ENCODE measurements at places on chromosomes 5 and 9. TPM values are rescaled to one million over a fixed set of nuclear protein-coding genes. Genes with fewer than 3 reads are reported as not detected.

FGFR4 gene
- 72.6 TPM for total RNA-seq

LMBRD2 gene
- total RNA-seq: 13.6 TPM

PCA3 gene
- total RNA-seq: not detected

MUSK gene
- total RNA-seq: 0.31 TPM

ZBED3 gene
- 20.7 TPM for total RNA-seq

IFNA2 gene
- not detected for total RNA-seq

ZNF618 gene
- total RNA-seq: 31.9 TPM

OR1Q1 gene
- not detected for total RNA-seq

OSTF1 gene
- total RNA-seq: 52.7 TPM

CDC20B gene
- not detected for total RNA-seq

DNA sequence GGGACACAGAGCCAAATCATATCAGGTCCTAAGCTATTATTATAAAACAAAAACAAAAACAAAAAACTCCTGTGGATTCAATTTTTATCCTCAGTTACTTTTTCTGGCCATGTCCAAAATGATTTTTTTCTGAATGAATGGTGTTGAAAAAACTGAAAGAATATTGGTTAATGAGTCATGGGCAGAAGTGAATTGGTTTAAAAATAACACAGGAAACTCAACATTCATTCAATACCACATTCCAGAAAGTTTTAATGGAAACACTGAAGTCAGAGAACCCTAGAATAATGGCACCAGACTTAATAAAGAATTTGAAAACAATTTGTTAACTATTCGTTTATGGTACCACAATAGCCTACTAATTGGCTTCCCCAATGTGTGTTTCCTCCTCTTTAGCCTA lies 102.4 kb upstream of the CDH9 start:
- no peak for DNase-seq

DNA sequence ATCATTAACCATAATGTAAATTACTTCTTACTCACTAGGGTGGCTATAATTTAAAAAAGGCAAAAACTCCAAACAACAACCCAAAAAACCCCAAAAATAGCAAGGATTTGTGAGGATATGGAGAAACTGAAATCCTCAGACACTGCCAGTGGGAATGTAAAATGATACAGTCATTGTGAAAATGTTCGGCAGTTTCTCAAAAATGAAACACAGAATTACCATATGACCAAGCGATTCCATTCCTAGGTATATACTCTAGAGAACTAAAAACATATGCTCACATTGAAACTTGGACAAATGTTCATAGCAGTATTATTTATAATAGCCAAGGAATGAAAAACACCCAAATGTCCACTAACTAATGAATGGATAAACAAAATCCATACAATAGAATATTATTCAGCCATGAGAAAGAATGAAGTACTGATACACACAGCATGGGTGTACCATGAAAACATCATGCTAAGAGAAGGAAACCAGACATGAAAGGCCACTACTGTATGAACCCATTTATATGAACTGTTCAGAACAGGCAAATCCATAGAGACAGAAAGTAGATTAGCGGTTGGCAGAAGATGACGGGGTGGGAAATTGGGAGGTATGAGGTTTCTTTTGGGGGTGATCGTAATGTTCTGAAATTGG lies 119.1 kb downstream of the MAPKAP1 start:
- DNase-seq: no peak

- no peak for DNase-seq
Observed at GRCh38 chr9:124884376-124884775, 22.4 kb downstream of the ARPC5L start.

GRCh38 chr5:132812781-132813598 lies at the start of gene SOWAHA:
TSS of gene SOWAHA (plus strand) at chr5:132813302. CDS start at chr5:132813622, 320 bp downstream.
- DNase-seq: peak; percentile 79

DNA sequence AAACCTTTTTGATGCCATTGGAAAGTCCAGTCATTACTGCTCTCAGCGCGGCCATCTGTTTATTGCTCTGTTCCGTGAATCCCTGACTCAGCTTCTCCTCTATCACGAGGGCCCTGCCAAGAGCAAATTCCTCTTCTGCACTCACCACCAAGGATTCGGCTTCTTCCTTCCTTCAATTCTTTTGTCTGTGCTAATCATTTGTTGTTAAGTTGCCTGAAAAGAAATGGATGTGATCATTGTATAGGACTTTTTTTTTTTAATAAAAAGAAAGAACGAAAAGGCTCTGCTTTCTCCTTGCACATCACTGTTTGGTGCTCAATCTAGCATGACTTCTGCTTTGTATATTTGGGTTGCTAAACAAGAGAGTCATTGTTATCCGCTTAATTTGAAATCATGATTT lies 128.7 kb upstream of the PIK3R1 start:
- DNase-seq: no peak

DNA sequence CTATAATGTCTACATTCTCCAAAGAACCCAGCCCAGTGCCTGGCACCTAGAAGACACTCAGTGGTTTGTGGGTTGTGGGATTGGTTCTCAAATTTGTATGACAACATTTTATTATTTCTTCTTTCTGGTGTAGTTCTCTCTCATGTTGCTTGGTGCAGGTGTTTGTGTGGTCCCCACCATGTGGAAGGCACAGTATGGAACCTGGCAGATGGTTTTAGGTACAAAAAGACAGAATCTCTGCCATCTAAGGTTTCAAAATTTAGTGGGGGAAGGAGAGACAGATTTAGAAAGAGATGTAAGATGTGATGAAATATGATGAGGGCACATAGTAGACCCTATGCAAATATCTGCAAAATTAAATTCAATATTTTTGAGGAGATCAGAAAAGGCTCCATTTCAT lies 323.8 kb downstream of the CDK5RAP2 start:
- no peak for DNase-seq

DNA sequence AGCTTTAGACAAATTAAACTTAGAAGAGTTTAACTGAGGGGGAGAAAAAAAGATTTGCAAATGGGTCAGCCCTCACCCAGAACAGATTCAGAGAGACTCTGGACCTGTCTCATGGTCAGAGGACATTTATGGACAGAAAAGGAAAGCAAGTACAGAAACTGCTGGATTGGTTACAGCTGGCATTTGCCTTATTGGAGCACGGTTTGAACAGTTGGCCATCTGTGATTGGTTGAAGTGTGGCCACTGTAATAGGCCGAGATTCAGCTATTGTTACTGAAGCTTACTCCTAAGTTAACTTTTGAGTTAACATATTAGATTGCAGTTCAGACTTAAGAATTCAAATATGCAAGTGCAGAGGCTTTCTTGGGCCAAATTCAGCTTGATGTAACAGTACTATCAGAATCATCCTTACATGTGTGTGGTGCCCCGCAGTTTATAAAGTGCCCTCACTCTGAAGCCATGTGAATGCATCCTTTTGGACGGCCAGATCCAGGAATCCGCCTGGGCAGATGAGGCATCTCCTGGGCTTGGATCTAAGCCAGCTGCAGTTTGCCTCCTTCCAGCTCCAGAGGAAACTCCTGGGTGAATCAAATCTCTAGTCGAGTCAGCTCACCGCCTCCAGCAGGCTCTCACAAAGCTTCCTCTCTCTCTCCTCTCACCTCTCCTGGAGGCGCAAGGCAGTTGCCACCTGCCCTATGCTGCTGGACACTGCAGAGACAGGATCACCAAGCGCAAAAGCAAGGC lies 165.2 kb downstream of the ADAMTS12 start:
- no peak for DNase-seq

DNA sequence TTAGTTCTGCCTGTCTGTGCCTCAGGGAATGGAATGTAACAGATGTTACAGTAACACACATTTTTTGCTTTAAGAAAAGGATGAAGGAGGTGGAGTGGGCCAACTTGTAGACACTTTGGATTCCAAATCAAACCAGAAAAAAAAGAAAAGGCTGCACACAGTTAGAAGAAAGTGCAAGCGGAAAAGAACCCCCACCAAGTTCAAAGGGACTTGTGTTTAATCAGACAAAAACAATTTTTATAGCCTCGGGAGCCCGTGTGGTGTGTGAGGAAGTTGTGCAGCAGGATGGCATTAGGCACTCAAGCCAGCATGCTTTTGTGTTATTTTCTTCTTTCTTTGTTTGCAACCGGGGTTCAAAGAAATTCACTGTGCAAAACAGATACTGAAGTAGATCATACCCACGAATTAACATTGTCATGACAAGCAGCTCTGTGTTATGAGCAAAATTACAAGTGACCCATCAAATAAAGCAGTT lies 189.5 kb downstream of the SEMA5A start:
- DNase-seq: no peak

- DNase-seq: no peak
Observed at GRCh38 chr5:86979811-86980411, 287.8 kb upstream of the RASA1 start.

DNA sequence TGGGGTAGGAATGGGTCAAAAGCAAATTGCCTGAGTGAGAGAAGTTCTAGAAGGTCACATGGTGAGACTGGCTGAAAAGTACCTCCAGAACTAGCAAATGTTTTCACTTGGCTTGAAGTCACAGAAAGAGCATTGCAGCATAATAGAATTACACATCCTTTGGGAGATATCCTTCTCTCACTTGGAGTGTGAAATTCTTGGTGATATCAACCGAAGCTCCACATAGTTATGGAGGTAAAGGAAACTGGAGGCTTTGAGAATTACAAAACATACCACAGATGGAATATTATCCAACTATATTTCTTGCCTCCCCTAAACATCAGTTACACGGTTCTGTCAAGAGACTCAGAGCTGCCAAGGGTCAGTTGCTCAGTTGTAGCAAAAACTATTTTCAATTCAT lies 182.4 kb downstream of the SEMA5A start:
- DNase-seq: no peak

DNA sequence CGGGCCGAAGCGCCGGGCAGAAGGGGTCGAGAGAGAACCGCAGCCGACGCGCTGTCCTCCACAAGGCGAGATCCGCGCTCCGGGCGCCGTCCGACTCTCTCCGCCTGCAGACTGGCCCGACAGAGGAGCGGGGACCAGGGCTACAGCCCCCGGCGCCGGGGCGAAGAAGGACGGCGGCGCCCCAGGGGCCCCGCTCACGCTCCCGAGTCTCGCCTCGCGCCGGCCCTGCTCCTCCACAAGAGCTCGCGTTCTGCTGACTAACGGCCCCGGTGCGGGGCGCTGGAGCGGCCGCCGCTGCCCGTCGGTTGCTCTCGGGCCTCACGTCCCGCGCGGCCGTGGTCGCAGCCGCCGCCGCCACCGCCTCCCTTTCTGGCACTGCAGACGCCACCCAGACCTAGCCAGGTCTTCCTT lies 338 bp downstream of the ABHD17B start:
- DNase-seq: no peak

DNA sequence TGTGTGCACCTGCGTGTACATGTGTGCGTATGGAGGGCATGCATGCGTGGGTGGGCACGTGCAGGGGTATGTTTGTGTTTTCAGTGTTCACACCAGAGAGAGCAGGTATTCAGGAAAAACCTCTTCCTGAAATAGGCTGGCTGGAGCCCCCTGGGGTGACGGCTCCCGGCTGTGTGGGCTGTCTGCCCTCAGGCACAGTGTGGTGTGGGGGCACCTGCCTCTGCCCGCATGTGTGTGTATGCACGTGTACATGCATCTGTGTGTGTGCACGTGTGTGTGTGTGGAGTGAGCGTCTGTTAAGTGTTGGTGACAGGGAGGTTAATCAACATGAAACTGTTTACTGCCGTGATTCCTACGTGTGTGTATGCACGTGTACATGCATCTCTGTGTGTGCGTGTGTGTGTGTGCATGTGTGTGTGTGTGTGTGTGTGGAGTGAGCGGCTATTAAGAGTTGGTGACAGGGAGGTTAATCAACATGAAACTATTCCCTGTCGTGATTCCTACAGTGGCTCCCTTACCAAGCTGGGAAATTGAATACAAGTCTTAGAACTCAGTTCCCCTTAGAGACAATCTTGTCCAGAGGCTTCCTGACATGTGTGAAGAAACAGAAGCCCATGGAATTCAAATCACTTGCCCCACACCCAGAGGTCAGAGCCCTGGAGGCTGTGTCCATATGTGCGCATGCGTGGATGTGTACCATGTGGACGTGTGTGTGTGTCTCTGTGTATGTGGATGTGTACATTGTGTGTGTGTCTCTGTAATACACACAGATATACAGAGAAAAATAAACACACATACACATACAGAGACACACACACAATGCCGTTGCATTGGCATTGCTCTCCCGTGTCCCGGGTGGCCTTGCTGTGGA lies 372.4 kb upstream of the IRX4 start:
- DNase-seq: no peak

DNA sequence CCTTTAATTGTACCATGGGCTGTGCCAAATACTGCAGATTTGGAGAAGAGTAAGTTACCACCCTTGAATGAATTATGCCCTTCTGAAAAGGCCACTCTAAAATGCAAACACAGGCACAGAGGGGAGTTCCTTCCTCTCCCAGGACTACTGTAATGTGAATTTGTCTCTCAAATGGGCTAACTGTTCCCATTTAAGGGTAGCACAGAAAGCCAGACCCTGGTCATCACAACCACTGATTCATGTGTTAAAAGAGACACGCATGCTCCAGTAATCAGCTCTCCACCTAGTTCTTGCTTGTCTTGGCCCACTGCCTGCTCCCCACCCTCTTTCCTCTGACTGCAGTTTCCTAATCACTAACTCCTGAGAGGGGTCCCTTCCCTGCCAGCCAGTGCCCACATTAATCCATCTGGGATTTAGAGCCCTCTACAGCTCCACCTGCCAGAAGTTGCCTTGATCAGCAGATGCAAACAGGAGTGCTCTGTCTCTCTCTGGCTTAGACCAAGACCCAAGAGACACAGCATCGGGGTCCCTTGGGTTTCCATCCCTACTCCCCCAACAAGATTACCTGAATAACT lies 382.4 kb downstream of the TMEM167A start:
- DNase-seq: no peak

DNA sequence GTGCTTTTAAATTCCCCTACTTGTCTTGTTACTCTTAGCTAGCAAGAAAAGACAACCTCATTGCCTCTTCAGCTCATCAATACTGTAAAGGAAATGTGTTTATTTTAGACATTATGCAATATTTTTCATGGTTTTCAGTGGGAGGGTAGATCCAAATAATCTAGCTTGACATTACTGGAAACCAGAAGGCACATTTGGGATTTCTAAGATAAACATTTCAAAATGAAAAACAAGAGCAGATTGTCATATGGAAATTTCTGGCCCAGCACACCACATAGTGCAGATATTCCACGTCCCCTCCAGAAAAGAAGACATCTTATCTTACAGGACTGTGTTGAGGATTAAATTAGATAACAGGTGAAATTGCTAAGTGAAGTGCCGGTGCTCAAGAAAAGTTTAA lies 296.9 kb downstream of the MSX2 start:
- no peak for DNase-seq

DNA sequence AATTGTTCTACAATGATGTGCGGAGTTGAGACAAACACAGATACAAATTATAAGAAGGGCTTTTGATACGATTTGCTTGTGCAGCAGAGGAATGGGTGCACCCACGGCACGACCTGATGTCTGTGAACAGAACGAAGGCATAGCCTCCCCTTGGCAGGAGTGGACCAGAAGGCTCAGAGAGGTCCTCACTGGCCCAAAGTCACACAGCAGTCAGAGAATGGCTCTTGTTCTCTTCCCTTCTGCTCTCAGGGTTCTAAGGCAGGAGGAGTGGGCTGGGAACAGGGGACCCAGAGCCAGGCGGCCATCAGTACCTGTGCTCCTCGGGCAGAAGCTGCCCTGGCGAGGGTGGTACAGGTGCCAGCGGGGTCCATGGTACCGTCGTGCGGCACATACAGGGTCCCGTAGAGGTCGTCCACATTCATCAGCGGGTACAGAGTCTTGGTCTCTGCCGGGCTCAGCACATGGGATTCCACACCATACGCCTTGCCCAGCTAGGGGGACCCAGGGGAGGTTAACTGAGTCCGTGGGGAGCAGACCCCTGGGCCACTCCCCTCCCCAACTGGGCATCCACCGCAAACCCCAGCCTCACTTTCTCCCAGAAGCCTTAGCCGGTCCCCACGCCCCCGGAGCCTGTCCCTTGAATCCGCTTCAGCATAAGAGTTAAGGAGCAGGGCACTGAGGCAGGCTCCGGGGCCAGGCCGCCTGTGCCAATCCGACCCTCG lies 7.0 kb downstream of the SARDH start:
- peak; percentile 72 for DNase-seq
